ENCODE measurements at places on chromosomes 1 and 21. TPM values are rescaled to one million over a fixed set of nuclear protein-coding genes. Genes with fewer than 3 reads are reported as not detected.

DNA sequence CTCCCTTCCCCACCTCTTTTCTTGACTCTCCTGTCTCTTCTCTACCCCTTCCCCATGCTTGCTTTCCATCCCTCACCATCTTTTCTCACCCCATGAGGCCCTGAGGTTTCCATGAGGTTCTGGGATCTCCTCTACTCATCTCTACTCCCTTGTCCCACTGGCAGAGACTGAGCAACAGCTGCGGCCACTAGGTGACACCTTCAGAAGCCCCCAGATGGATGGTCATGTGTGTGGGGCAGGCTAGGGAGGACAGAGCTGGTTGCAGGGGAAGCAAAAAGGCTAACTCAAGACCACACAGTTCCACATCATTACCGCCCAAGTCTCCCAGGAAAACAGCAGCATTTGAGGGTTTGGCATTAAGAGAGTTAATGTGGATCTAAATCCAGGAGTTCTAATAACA is 45.0 kb downstream of the LRRN2 start:
- no peak for DNase-seq

- DNase-seq, result no peak
These were observed 49.2 kb upstream of the POFUT2 start for GRCh38 chr21:45336870-45337269.

- no peak for DNase-seq
These were observed 352.5 kb downstream of the NUF2 start for GRCh38 chr1:163674236-163674635.

DNA sequence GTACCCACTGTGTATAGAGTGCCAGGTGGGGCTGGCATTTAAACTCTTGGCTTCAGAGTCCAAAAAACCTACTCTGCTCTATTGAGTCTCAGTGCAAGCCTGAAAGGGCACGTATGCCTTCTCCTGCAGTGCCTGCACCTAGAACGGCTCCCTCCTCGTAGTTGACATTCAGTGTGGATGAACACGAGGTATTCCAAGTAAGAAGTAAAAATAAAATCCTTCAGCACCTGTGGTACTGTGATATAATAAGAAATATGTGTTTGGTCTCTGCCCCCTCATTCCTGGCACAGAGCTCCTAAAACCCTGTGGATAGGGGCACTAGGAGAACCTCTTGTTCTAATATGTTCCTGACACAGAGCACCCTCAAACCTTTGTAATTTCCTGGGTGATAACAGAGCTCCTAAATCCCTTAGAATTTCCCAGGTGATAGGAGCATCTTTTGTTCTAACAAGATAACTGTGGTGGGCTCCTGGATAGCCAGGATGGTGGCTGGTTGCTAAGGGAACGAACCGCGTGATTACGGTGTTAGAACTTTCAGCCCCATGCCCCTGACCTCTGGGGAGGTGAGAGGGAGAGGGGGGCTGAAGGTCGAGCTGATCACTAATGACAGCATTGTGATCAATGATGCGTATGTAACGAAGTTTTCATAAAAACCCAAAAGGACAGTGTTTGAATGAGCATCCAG is 16.8 kb downstream of the UCK2 start:
- DNase-seq, result no peak

NCF2 gene
- 2.8 TPM for total RNA-seq

LCE3D gene
- total RNA-seq, result not detected

VASH2 gene
- total RNA-seq, result 0.10 TPM

DNA sequence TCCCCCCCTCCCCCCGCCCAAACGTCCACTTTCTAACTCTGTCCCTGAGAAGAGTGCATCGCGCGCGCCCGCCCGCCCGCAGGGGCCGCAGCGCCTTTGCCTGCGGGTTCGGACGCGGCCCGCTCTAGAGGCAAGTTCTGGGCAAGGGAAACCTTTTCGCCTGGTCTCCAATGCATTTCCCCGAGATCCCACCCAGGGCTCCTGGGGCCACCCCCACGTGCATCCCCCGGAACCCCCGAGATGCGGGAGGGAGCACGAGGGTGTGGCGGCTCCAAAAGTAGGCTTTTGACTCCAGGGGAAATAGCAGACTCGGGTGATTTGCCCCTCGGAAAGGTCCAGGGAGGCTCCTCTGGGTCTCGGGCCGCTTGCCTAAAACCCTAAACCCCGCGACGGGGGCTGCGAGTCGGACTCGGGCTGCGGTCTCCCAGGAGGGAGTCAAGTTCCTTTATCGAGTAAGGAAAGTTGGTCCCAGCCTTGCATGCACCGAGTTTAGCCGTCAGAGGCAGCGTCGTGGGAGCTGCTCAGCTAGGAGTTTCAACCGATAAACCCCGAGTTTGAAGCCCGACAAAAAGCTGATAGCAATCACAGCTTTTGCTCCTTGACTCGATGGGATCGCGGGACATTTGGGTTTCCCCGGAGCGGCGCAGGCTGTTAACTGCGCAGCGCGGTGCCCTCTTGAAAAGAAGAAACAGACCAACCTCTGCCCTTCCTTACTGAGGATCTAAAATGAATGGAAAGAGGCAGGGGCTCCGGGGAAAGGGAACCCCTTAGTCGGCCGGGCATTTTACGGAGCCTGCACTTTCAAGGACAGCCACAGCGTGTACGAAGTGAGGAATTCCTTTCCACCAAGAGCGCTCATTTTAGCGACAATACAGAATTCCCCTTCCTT is 158.1 kb downstream of the RUNX1 start:
- no peak for DNase-seq

GRCh38 chr1:170415710-170416372 is 116.1 kb upstream of the GORAB start:
- no peak for DNase-seq

- no peak for DNase-seq
These were observed 38.4 kb downstream of the LEPR start for GRCh38 chr1:65458730-65459396.
